Activated CD4-positive, alpha-beta T cell treated with anti-CD3 and anti-CD28 coated beads, Interleukin-2, amount 50 U/mL, for 24 hours (primary cell): ENCODE measurements at places on chromosomes 7 and 10.

GRCh38 chr7:157250605-157251228 lies 86.1 kb upstream of the DNAJB6 start:
- no peak for DNase-seq

- DNase-seq: no peak
Observed at GRCh38 chr7:93958651-93959050, 37.1 kb downstream of the GNG11 start.

DNA sequence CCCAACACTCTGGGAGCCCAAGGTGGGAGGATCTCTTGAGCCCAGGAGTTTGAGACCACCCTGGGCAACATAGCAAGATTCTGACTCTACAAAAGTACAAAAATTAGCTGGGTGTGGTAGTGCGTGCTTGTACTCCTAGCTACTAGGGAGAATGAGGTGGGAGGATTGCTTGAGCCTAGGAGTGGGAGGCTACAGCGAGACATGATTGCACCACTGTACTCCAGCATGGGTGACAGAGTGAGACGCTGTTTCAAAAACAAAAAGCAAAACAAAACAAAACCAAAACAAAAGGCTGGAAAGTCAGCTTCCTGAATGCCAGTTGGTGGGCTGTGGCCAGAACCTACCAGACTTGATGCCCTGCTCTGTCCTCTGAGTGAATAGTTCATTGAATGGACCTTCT lies 242.8 kb downstream of the PHTF2 start:
- DNase-seq: no peak

DNA sequence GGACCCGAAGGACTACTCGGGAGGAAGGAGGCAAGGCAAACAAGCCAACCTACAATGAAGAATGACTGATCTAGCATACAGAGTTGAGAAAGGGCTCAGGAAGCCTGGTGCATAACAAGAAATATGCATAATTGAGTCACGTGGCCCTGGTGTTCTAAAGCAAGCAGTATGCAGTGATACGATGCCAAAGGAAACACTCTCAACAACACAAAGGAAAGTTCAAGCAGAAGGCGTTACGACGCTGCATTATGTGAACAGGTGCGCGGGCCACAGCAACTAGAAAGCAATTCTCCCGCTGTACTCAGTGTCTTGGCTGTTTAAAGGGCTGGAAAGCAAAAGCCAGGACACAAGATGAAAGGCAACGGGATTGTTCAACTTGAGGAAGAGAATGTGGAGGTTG lies 100.8 kb downstream of the PRTFDC1 start:
- DNase-seq: no peak

GRCh38 chr10:48518986-48519385 lies 85.9 kb downstream of the ARHGAP22 start:
- DNase-seq: no peak

DNA sequence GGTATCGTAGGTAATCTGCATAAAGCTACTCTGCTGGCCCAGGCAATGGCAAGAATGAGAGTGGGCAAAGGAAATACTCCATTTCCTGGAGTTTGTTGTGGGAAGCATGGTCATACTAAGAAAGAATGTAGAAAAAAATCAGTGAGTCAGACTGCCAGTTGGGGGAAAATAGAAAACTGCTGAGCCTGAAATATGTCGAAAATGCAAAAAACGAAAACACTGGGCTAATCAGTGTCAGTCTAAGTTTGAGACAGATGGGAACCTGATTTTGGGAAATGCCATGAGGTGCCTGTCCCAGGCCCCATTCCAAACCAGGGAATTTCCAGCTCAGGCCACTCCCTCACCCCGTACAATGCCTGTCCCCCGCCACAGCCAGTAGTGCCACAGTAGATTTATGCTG lies 150.0 kb downstream of the ZNF33B start:
- DNase-seq: no peak

DNA sequence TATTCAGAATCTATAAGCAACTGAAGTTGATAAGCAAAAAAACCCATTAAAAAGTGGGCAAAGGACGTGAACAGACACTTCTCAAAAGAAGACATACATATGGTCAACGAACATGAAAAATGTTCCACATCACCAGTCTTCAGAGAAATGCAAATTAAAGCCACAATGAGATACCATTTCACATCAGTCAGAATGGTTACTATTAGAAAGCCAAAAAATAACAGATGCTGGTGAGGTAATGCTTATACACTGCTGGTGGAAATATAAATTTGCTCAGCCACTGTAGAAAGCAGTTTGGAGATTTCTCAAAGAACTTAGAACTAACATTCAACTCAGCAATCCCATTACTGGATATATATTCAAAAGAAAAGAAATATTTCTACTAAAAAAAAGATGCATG lies 332.8 kb upstream of the PLXDC2 start:
- no peak for DNase-seq

- no peak for DNase-seq
Observed at GRCh38 chr7:107876916-107877315, 14.1 kb upstream of the DLD start.
